ENCODE measurements at places on chromosomes 5 and 9. TPM values are rescaled to one million over a fixed set of nuclear protein-coding genes. Genes with fewer than 3 reads are reported as not detected.

- no peak for DNase-seq
Measured at GRCh38 chr9:105232207-105232606, 12.2 kb upstream of the SLC44A1 start.

- DNase-seq = no peak
Measured at GRCh38 chr9:71472400-71472799, 295.9 kb downstream of the CEMIP2 start.

CENPK gene
- 0.61 TPM for polyA plus RNA-seq

DNA sequence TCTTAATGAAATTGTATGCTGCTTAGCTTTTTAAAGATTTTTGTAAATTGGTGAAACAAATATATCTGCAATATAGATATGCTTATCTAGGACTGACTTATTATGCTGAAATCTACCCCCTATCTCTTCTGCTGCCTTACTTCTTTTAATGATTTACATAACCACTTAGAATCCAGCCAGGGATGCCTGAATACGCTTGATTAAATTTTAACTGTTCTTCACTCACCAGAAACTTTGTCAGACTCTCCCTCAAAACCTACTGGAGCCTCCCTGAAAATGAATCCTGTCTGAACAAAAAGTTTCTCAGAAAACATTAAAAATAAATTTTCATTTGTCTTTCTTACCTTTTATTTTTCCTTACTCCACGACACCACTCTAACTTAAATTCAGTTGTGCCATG lies 111.7 kb downstream of the ST8SIA4 start:
- no peak for DNase-seq

DNA sequence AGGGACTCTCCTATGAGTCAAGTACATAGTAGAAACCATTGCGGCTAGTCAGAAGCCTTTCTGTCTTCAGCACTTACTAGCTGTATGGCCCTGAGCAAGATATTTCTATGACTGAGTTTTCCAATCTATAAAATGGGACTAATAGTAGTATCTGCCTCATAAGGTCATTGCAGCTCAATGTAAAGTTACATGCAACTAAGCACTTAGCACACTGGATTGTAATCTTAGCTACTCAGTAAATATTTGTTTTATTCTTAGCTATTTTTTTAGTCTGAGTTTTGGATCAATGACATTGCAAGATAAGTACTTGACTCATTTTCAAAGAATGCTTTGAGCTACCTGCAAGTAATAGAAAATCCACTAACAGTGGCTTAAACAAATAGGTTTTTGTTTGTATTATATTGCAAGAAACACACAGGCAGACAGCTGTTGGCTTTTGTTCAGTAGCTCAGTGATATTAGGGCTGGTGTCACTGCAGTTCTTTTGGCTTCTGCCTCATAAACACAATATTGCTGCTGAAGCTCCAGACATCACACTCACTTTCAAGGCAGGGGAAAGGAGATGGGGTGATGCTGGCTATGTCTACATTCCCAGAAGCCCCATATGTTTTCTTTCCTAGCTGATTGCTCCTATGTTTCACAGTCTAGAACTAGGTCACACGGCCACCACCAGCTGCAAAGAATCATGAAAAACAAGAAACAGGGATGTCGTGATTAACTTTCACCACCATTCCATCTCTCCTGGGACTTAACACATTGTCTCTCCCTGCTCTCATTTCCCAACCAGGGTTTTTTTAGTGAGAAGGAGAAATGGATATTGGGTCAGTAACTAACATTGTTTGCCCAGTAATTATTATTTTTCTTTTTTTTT lies 26.9 kb upstream of the FAT2 start:
- no peak for DNase-seq

DNA sequence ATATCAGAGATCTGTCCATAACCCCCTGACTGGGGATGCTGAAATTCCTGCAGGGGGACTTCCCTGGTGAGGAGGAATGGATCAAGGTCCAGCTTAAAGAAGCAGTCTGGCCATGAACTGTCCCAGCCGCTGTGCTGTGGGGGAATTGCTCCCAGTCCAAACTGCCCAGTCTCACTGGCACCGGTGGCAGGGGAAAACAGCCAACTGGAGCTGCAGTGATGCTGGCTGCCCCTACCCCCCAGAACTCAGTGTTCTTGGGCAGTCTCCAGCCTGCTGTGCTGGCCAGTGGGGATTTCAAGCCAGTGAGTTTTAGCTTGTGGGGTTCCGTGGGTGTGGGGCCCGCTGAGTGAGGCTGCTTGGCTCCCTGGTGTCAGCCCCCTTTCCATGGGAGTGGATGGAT lies 306.5 kb upstream of the RPS23 start:
- DNase-seq = no peak

- no peak for DNase-seq
Measured at GRCh38 chr9:105116052-105116868, 128.2 kb upstream of the SLC44A1 start.

CEP72 gene
- polyA plus RNA-seq = 3.9 TPM

SLC6A3 gene
- not detected for polyA plus RNA-seq

DNA sequence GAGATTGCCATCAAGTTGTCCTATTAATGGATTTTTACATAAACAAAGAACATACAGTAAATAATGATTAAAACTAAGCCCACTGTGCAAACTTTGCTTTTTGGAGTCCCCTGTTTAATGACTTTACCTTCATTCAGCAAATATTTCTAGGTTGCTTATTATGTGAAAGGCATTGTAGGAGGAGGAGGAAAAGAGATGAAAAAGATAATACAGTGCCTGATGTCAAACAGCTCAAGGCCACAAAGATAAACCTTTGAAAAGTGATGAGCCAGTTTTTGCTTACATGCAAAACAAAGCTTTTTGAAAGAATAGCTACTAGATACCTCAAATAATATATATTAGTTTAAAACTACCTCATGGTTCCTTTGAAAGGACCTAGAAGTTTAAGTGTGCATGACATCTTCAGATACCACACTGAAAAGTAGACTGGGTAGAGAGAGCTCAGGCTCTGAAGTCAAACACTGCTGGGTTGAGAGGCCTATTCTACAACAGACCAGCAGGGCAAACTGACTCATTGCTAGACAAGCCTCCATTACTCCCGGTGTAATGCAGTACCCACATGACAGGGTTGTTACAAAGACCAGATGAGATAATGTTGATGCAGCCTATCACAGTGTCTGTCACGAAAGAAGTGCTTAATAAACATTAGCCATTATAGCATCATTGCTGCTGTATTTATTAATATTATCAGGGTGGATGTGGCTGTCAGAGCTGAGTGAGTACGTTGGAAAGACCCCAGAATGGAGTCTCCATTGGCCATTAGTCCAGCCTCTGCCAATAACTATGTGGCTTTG lies 11.8 kb downstream of the DEPDC1B start:
- no peak for DNase-seq

DNA sequence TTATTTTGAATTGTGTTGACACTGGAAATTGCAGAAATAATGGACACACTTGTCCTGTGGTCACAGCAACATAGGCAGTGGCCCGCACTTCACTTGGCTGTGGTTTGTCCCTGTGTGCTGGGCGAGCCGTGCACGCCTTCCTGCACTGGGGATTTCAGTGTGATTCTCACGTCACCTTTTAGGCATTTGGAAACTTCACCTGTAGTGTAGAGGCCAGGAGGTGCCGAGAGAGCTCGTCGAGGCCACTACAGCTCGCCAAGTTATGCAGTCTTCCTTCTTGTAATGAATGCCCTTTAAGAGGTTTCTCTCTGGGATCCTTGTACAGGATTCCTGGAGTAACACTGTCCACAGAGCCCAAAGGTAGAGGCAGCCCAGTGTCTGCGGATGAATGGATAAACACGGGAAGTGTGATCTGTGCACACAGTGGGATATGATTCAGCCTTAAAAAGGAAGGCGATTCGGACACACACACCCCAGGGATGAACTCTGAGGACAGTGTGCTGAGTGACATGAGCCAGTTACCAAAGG lies 14.7 kb downstream of the TRAF2 start:
- DNase-seq = no peak

DNA sequence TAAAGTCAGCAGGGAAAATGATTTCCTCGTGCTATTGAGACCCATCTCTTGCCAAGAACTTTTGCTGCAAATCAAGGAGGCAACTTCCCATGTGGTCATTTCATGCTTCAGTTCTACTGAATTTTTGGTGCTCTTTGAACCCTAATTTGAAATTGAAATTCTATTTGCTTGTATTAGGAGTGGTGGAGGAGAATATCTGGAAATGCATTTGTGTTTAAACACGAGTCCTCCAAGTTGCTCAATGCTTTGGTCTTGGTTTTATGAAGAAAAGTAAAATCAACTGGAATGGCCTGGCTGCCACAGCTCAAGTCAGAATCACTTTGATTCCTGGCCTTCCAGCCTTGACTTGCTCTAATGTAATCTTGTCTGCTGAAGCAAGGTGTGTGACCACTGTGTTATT lies 613.2 kb downstream of the TLE1 start:
- no peak for DNase-seq

DNA sequence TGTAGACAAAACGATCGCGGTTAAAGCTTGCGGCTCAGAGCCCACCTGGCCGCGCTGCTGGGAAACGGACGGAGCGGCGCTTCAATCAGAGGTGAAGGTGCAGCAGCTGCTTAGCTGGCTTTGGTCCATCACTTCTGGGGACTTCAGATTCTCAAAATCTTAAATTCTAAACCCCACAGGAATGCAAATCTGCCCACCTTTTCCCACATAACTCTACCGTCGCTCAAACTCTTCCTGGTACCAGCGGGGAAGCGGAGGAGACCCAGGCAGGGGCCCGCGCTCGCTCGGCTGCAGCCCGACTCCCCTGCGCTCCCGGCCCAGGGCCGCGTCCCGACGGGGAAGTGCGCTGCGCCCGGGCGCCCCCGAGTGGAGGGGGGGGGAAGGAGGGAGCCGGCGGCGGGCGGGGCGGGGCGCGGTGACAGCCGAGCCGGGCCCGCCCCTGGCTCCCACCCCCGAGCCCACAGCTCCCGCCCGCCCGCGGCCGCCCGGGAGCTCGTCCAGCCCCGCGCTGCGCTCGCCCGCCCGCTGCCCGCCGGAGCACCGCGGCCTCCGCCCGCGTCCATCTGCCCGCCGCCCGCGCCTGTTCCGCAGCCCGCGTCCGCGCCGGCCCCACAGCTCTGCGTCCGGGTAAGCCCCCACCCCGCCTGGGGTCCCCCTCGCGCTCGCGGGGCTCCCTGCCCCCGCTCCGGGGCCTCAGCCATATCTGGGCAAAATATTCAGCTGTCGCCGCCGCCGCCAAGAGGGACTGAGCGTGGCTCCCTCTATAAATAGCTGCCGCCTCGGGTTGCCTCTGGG lies at the start of gene TMOD1:
TSS of gene TMOD1 (plus strand) at position 490 of the 795 bp plus-strand sequence. CDS start 22,523 bp downstream, outside the sequence.
- peak; percentile 78 for DNase-seq

DNA sequence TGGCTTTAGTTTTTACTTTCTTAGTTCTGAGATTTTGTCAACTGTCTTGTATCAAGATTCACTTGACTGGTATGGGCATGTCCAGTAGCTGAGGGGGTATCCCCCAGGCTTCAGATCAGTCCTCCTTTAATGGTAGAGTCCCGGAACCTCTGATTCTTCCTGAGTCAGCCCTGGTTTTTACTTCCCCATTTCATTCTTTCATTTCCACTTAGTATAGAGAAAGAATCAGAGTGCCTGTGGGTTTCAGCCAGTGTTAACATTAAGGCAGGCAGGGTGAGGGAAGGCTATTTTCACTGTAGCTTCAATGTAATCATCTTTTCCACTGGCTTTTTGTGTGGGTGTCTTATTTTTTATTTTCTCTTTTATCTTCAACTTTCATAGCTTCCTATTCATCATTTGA lies 8.3 kb upstream of the COMMD10 start:
- DNase-seq = no peak

NTRK2 gene
- polyA plus RNA-seq = 11.3 TPM

DNA sequence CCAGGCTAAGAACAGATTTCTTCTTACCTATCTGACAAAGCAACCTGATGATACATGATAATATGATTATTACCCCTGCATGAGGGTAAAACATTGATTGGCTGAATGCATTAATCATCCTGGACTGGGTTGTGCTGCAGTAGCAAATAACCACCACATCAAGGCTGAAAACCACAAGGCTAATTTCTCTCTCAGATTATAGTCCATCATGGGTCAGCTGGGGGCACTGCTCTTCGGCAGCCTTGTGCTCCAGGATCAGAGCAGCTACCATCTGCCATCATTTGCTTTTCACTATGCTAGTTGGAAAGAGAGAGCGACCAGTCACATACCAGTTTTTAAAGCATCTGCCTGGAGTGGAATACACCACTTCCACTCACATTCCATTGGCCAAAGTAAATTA lies 383.5 kb downstream of the RASEF start:
- no peak for DNase-seq

EXD3 gene
- polyA plus RNA-seq = 43.1 TPM

DNA sequence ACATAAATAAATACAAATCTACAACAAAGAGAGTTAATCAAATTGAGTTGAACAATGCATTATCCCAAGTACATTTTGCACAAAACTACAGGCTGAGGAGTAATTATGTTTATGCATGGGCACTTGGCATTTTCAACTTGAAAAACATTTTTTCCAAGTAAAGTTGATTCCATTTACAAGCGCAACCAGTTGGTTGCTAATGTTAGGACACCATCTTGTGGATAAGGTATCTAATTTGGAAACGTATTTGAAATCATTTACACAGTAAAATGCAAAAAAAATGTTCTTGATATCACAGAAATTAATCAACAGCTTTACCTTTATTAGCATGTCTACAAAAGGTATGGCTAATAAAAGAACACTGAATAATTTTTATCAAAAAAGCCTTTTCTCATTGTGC lies 18.8 kb downstream of the FTMT start:
- no peak for DNase-seq

DNA sequence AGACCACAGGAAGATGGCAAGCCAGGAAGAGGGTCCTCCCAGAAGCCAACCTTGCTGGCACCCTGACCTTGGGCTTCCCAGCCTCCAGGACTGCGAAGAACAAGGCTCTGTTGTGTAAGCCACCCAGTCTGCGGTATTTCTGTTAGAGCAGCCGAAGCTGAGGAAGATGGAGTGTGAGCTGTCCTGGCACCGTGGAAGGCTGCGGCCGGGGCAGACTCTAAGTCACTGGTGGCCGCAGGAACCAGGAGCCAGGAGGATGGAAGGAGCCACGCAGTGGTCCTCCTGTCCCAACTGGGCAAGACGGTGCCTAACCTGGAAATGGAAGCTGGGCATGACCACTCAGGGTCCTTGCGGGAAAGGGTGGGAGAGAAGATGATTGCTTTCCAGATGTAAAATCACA lies 89.1 kb downstream of the ZNF354C start:
- DNase-seq = peak; percentile 28

DNA sequence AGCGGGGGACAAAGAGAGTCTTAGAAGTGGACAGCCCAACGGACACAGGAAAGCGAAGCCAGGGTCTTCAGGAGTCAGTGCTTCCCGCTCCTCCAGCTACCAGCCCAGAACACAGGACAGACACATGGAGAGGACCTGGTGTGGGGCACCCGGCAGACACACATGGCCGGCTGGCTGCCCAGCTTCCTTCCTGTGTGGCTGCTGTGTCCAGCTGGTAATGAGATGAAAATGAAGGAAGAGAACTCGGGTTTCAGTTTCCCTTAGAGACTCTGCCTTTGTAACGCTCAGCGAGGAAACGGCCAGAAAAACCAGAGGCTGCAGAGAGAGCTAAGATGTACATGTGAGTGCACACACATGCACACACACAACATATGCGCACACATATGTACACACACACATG lies 87.5 kb downstream of the SECISBP2 start:
- DNase-seq = peak; percentile 30

- DNase-seq = no peak
Measured at GRCh38 chr5:9625286-9625685, 4.9 kb downstream of the TAS2R1 start.

SHLD3 gene
- polyA plus RNA-seq = 2.3 TPM
